ENCODE measurements at places on chromosomes 3 and 15. TPM values are rescaled to one million over a fixed set of nuclear protein-coding genes. Genes with fewer than 3 reads are reported as not detected.

Gene CCDC9B
- 109 TPM for total RNA-seq

Gene CTXN2
- total RNA-seq = not detected

Gene PPM1M
- 19.5 TPM for total RNA-seq

Gene LRRC2
- total RNA-seq = 0.13 TPM

Gene ANKRD63
- not detected for total RNA-seq

Gene CPN2
- not detected for total RNA-seq

Gene CHDH
- under 0.01 TPM for total RNA-seq

Gene ROPN1B
- total RNA-seq = not detected

Gene TM4SF18
- total RNA-seq = 2.7 TPM

Gene CYP1A2
- total RNA-seq = not detected

Gene KLF15
- total RNA-seq = 2.9 TPM

Gene SI
- not detected for total RNA-seq

Gene AQP9
- not detected for total RNA-seq

Gene MRAS
- total RNA-seq = 42.7 TPM

Gene ACTL6A
- total RNA-seq = 43.5 TPM

Gene FAM81A
- 0.25 TPM for total RNA-seq

Gene ARL6
- total RNA-seq = 8.2 TPM

Gene MPI
- total RNA-seq = 39.5 TPM

Gene CPNE9
- not detected for total RNA-seq

Measured in aortic smooth muscle cell (primary cell).